NCI-H1930 (cell line): ENCODE measurements at places on chromosomes 3 and 15.

GRCh38 chr3:51269466-51269865 is 115.6 kb upstream of the MANF start:
- no peak for DNase-seq

DNA sequence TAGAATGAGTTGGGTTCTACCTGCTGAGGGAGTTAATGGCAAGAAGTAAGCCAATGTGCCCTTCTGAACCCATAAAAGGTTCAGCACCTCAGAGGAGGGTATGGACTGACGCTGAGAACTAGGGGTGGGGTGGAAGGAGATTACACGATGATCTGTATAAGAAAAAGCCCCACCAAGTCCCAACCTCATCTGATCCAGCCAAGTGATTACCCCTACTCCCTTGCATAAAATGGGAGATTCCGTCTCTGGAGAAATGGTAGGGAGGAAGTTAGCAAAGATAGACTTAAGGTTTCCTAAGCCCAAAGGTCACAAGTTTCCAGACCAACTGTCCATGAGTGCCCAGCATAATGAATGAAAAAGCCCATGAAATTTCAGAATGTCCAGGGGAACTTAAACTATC is 7.1 kb upstream of the DVL3 start:
- DNase-seq, result no peak

- no peak for DNase-seq
Measured at GRCh38 chr3:130671545-130672312, 74.9 kb downstream of the PIK3R4 start.

- DNase-seq, result no peak
Measured at GRCh38 chr3:187750513-187751123, 5.3 kb upstream of the BCL6 start.

GRCh38 chr15:22949074-22949547 is 31.1 kb downstream of the CYFIP1 start:
- no peak for DNase-seq
